ENCODE measurements at places on chromosomes 16 and 17. TPM values are rescaled to one million over a fixed set of nuclear protein-coding genes. Genes with fewer than 3 reads are reported as not detected.

DOC2A gene
- total RNA-seq = 5.8 TPM

- H3K27ac ChIP-seq = no peak overlapping the region
- no peaks in the 10 kb centered on the region for H3K27me3 ChIP-seq
- peaks cover 97% of the 10 kb centered on the region for H3K36me3 ChIP-seq
- H3K4me3 ChIP-seq = no peak overlapping the region
These were observed 41.5 kb downstream of the NDEL1 start for GRCh38 chr17:8477171-8477570.

EVPLL gene
- not detected for total RNA-seq

DNA sequence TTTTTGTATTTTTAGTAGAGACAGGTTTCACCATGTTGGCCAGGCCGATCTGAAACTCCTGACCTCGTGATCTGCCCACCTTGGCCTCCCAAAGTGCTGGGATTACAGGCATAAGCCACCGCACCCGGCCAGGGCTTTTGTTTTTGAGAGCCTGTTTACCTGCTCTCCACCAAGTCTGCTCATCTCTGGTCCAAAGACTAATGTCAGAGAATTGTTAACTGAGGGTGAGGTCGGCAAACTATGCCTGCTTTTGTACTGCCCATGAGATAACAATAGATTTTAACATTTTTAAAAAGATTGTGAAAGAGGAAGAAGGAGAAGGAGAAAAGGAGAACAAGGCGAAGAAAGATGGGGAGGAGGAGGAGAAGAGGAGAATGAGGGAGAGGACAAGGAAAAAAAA is 26.0 kb downstream of the TMEM238L start:
- no peaks in the 10 kb centered on the region for H3K4me1 ChIP-seq
- no peak overlapping the region for H3K27ac ChIP-seq
- no peak for DNase-seq
- no peaks in the 10 kb centered on the region for H3K27me3 ChIP-seq

RAB26 gene
- 5.4 TPM for total RNA-seq

GRCh38 chr17:4261452-4261851 is 2.3 kb downstream of the ANKFY1 start:
- H3K4me3 ChIP-seq = peak overlapping the region; percentile 90
- DNase-seq = peak; percentile 63
- H3K4me1 ChIP-seq = no peaks in the 10 kb centered on the region
- peaks cover 37% of the 10 kb centered on the region for H3K36me3 ChIP-seq
